ENCODE measurements at places on chromosomes 1 and 21. TPM values are rescaled to one million over a fixed set of nuclear protein-coding genes. Genes with fewer than 3 reads are reported as not detected.

The CCDC190 gene
- 1.1 TPM for total RNA-seq

The HOOK1 gene
- total RNA-seq, result under 0.01 TPM

The CTXND2 gene
- not detected for total RNA-seq

The S100A3 gene
- 2.8 TPM for total RNA-seq

The HSD3B1 gene
- not detected for total RNA-seq

The FALEC gene
- not detected for total RNA-seq

The C1QA gene
- total RNA-seq, result not detected

The BSDC1 gene
- 46.6 TPM for total RNA-seq

The ETV3 gene
- total RNA-seq, result 19.2 TPM

The ZNF593OS gene
- total RNA-seq, result not detected

The NBPF20 gene
- 2.3 TPM for total RNA-seq

The GJA5 gene
- total RNA-seq, result 3.7 TPM
